ENCODE measurements at places on chromosomes 3 and 15.

DNA sequence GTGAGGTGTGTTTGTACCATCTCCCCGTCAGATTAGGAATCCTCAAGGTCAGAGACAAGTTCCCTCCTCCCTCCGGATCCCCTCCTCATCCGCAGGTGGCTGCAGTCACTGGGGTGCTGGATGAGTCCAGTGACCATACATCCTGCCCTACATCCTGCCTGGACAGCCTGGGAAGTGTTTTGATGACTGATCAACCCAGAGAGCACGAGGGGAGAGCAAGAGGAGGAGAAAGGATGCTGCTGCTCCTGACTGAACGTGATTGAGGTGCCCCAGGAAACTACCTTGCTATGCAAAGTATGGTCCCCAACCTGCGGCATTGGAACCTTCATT lies 65.1 kb downstream of the SLC12A8 start:
- H3K36me3 ChIP-seq: no peaks in the 10 kb centered on the region
- DNase-seq: no peak
- no peak overlapping the region for H3K27ac ChIP-seq
- H3K27me3 ChIP-seq: no peaks in the 10 kb centered on the region
- peaks cover 4% of the 10 kb centered on the region for H3K4me1 ChIP-seq

DNA sequence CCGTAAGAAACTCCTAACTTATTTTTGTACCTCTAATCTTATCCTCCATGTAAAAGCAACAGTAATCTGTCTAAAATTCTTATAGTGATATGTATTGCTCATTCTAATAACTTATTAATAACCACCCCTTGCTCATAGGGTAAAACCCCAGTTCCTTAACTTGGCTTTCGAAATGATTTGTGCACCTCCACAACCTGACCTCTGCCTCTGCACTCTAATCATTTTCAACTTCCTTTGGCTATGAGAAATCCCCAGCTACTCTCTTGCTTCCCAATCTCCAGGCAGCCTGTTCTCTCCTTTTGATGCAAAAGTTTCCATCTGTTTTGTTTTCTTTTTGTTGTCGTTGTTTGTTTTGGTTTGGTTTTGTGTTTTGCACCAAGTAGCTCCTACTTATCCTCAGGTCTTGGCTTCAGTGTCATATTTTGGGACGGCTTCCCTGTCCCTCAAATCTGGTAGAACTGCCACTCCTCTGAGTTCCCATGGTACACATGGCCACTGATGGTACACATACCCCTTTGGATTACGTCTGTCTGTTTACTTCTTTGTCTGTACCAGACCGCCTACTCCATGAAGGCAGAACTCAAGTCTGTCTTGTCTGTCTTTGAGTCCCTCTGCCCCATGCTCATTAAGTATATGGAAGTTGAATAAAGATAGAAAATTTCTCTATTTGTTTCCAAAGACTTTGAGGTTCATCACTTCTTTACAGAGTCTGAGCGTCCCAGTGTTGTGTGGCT lies 105.6 kb upstream of the TGFBR2 start:
- H3K4me1 ChIP-seq: peaks cover 46% of the 10 kb centered on the region
- no peaks in the 10 kb centered on the region for H3K36me3 ChIP-seq
- DNase-seq: no peak
- H3K27ac ChIP-seq: peak overlapping the region; percentile 81
- no peak overlapping the region for H3K4me3 ChIP-seq
- H3K27me3 ChIP-seq: no peaks in the 10 kb centered on the region

- DNase-seq: no peak
- H3K27me3 ChIP-seq: no peaks in the 10 kb centered on the region
- no peak overlapping the region for H3K4me3 ChIP-seq
- no peak overlapping the region for H3K27ac ChIP-seq
- no peaks in the 10 kb centered on the region for H3K4me1 ChIP-seq
- H3K36me3 ChIP-seq: no peaks in the 10 kb centered on the region
Measured at GRCh38 chr3:38558864-38559263, 62.7 kb downstream of the EXOG start.

GRCh38 chr3:114274929-114275328 lies 18.9 kb upstream of the TIGIT start:
- no peaks in the 10 kb centered on the region for H3K36me3 ChIP-seq
- no peak overlapping the region for H3K4me3 ChIP-seq
- no peaks in the 10 kb centered on the region for H3K27me3 ChIP-seq
- H3K4me1 ChIP-seq: no peaks in the 10 kb centered on the region
- H3K27ac ChIP-seq: no peak overlapping the region

DNA sequence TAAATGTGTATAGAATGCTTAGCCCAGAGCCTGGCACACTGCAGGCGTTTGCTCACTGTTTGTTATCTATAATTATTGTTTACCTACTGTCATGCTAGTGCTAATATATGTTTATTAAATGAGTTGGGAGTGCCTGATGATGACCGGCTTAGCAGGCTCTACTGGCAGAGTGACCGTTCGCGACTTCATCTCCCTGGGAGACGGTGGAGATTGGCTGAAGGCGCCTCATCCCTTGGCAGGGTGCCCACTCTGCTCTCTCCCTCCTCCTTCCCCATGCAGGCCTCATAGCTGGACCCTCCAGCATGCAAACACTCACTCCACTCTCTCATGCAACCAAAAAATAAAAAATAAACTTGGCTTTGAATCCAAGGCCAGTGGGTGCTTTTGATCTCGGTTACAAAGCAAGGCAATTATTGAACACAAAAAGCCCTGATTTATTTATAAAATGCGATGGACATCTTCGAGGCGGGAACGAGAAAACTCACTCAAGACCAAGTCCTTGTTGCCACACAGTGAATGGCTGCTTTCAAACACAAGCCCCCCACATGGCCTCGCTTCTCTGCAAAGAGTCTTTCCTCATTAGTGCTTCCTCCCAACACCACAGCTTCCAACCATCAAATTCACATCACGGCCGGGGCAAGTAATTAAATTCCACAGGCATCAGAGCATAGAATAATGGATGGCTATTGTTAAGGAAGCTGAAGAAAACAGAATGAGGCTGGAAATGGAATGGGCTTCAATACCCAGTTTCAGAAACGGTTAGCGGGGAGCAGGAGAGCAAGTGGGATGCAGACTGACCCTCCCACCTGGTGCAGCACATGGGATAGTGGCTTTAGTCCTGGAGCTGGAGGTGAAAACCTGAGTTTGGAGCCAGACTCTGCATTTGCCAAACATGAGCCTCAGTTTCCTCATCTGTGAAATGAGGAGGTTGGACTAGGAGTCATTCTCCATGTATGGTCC lies 135.7 kb upstream of the RAD18 start:
- H3K27ac ChIP-seq: no peak overlapping the region
- no peak overlapping the region for H3K4me3 ChIP-seq
- DNase-seq: no peak
- H3K36me3 ChIP-seq: peaks cover 5% of the 10 kb centered on the region
- H3K4me1 ChIP-seq: no peaks in the 10 kb centered on the region

- no peak overlapping the region for H3K27ac ChIP-seq
- no peaks in the 10 kb centered on the region for H3K4me1 ChIP-seq
Measured at GRCh38 chr3:56094170-56094569, 374.1 kb downstream of the ERC2 start.

GRCh38 chr3:117509858-117510257 lies 800.3 kb downstream of the TUSC7 start:
- no peak overlapping the region for H3K27ac ChIP-seq
- no peaks in the 10 kb centered on the region for H3K36me3 ChIP-seq
- H3K4me1 ChIP-seq: no peaks in the 10 kb centered on the region
- DNase-seq: no peak

GRCh38 chr3:73546961-73547360 lies 77.8 kb downstream of the PDZRN3 start:
- no peaks in the 10 kb centered on the region for H3K27me3 ChIP-seq
- peak overlapping the region; percentile 67 for H3K27ac ChIP-seq
- peaks cover 24% of the 10 kb centered on the region for H3K4me1 ChIP-seq

GRCh38 chr3:72746430-72747411 lies 101.5 kb downstream of the SHQ1 start:
- no peak overlapping the region for H3K4me3 ChIP-seq
- no peak overlapping the region for H3K27ac ChIP-seq
- no peak for DNase-seq
- H3K36me3 ChIP-seq: peaks cover 2% of the 10 kb centered on the region
- H3K4me1 ChIP-seq: no peaks in the 10 kb centered on the region

DNA sequence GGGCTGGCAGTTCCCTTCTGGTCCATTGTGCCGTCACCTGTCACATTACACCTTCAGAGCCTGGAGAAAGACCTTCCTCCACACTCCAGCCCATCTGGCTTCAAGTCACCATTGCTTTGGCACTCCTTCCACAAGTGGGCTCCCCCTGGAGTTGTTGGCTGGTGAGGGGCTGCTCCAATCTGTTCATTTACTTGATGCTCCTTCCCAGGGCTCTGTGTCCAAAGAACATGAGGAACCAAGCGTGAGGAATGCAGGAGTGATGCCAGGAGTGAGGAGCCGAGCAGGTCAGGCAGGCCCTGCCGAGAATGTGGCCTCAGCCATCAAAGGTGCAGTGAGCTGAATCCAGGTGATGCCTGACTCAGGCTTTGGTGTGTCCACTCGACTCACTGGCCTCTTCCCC lies 57.2 kb downstream of the OXNAD1 start:
- H3K4me3 ChIP-seq: no peak overlapping the region
- H3K27ac ChIP-seq: no peak overlapping the region
- no peaks in the 10 kb centered on the region for H3K27me3 ChIP-seq
- no peaks in the 10 kb centered on the region for H3K4me1 ChIP-seq
- no peak for DNase-seq

DNA sequence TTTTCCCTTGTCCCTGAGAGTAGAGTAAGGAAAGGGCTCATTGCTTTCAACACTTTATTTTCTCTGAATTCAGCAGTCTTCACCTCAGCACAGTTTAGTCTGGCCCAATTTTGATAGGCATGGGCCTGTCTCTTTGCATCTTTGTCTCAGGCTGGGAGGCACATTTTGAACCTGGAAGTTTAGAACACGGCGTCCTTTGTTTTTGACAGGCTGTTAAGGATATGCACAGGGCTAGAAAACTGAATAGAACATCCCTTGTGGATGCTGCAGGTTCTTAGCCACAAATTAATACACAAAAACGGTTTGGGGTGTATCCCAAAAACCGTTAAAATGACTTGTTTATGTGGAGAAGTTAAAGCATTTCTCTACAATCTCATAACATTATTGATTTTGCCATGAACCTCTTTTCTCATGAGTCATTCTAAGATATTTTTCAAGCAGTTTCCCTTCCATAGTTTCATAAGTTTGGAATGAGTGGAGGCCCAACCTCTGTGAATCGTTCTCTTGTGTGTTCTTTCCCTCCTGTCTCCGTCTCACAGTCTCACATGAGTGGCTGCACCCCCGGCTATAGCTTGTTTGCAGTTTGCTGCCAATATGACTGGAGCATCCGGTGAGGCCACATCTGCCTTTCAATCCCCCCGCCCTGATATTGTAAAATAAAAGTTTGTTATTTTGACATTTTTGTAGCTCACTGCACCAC lies 192.9 kb upstream of the EIF1B start:
- no peaks in the 10 kb centered on the region for H3K27me3 ChIP-seq
- DNase-seq: no peak
- peak overlapping the region; percentile 13 for H3K27ac ChIP-seq
- no peak overlapping the region for H3K4me3 ChIP-seq
- H3K36me3 ChIP-seq: no peaks in the 10 kb centered on the region

DNA sequence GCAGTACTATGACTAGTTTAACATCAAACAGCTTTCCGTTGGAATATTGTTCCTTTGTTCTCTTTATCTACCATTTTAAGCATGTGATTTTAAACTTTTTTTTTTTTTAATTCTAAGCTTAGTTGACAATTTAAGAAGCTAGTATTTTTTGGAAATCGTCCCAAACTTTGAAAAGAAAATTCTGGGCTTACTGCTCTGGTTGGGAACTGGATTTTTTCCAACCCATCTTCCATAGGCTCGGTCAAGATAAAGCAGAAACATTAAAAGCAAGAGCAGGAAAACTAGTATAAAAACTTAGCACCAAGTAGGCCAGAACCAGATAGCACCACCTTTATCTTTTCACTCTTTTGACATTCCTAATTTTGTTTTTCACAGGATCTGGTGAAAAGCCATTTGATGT lies 49.9 kb downstream of the TSC22D2 start:
- H3K36me3 ChIP-seq: peaks cover 9% of the 10 kb centered on the region
- no peaks in the 10 kb centered on the region for H3K27me3 ChIP-seq

GRCh38 chr3:159789742-159790635 lies 198.6 kb upstream of the IL12A start:
- no peak overlapping the region for H3K4me3 ChIP-seq
- no peaks in the 10 kb centered on the region for H3K27me3 ChIP-seq
- DNase-seq: no peak
- peak overlapping the region; percentile 96 for H3K27ac ChIP-seq

GRCh38 chr15:89035150-89035549 lies 53.1 kb upstream of the ABHD2 start:
- DNase-seq: no peak
- H3K27me3 ChIP-seq: peaks cover 11% of the 10 kb centered on the region
- H3K36me3 ChIP-seq: no peaks in the 10 kb centered on the region
- no peak overlapping the region for H3K27ac ChIP-seq

GRCh38 chr3:69080233-69080920 lies at the start of gene UBA3:
TSS of gene UBA3 (minus strand) at chr3:69080365. CDS start at chr3:69080353, 12 bp downstream.
- H3K36me3 ChIP-seq: no peaks in the 10 kb centered on the region
- peak within 1 kb of the TSS; percentile 68 for H3K27ac ChIP-seq
- peak within 1 kb of the TSS; percentile 90 for H3K4me3 ChIP-seq
- no peak for DNase-seq
- H3K4me1 ChIP-seq: peaks cover 42% of the 10 kb centered on the region
- H3K27me3 ChIP-seq: no peaks in the 10 kb centered on the region

DNA sequence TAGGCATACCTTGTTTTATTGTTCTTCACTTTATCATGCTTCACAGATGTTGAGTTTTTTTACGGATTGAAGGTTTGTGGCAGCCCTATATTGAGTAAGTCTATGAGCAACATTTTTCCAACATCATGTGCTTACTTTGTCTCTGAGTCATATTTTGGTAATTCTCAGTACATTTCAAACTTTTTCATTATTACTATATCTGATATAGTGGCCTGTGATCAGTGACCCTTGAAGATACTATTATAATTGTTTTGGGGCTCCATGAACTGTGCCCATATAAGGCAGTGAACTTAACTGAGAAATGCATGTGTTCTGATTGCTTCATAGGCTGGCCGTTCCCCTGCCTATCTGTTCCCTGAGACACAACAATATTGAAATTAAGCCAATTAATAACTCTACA lies 42.8 kb upstream of the NSMCE3 start:
- H3K4me3 ChIP-seq: no peak overlapping the region
- H3K27me3 ChIP-seq: no peaks in the 10 kb centered on the region
- no peak for DNase-seq
- H3K36me3 ChIP-seq: no peaks in the 10 kb centered on the region
- H3K27ac ChIP-seq: no peak overlapping the region

Data from keratinocyte (primary cell).